Activated CD8-positive, alpha-beta memory T cell treated with anti-CD3 and anti-CD28 coated beads, Interleukin-2, amount 10 ng/mL, durations not matched to agents 7 days and 5 days (primary cell): ENCODE measurements at places on chromosomes 7 and 10. TPM values are rescaled to one million over a fixed set of nuclear protein-coding genes. Genes with fewer than 3 reads are reported as not detected.

GRCh38 chr7:1669954-1670893 lies at the start of gene ELFN1:
ELFN1 (plus strand) TSS chr7:1670277; CDS start chr7:1744597, 74,320 bp downstream.
- no peaks in the 10 kb centered on the region for H3K36me3 ChIP-seq
- H3K27ac ChIP-seq, result no peak within 1 kb of the TSS
- H3K27me3 ChIP-seq, result peaks cover 24% of the 10 kb centered on the region
- peak; percentile 22 for DNase-seq
- H3K4me1 ChIP-seq, result peaks cover 2% of the 10 kb centered on the region

DNA sequence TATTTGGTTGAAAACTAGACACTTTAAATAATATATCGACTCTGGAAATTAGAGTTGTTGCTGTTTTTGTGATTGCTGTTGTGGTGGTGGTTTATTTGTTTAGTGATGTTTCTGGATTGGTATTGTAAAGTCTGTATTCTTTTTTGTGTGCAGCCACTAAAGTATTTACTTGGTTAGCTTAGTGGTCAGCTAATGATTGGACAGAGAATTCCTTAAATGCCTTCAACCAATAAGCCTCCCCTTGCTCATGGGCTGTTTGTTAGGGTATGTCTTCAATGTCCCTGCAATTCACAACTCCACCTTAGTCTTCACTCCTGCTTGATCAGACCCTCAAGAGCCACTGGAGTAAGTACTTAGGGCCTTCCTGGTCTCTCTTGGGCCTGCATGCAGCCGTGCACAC lies 71.0 kb downstream of the PAXIP1 start:
- no peak for DNase-seq
- peaks cover 12% of the 10 kb centered on the region for H3K4me1 ChIP-seq
- no peak overlapping the region for H3K4me3 ChIP-seq
- H3K36me3 ChIP-seq, result peaks cover 27% of the 10 kb centered on the region

CPA4 gene
- not detected for total RNA-seq

DNA sequence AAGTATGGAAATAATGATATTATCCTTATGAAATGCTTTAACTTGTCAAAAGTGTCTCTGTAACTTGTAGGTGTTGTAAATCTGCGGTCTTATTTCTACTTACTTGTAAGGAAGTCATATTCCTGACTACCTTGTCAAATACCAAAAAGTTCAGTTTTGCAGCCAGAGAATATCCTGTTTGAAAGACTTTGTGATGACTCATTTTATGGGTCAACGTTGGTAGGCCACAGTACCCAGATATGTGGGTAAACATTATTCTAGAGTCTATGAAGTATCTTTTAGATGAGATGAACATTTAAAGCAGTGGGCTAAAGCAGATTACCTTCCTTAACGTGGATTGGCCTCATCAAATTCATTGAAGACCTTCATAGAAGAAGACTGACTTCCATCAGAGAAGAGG lies 195.3 kb downstream of the PPP1R9A start:
- no peak overlapping the region for H3K27ac ChIP-seq
- H3K27me3 ChIP-seq, result no peaks in the 10 kb centered on the region
- peaks cover 3% of the 10 kb centered on the region for H3K4me1 ChIP-seq
- no peak overlapping the region for H3K4me3 ChIP-seq

LBX1 gene
- total RNA-seq, result not detected

FAM131B gene
- total RNA-seq, result 2.6 TPM

- no peak overlapping the region for H3K27ac ChIP-seq
- no peak overlapping the region for H3K4me3 ChIP-seq
- no peak for DNase-seq
Measured at GRCh38 chr7:67619175-67619574, 622.5 kb downstream of the TYW1 start.

DNA sequence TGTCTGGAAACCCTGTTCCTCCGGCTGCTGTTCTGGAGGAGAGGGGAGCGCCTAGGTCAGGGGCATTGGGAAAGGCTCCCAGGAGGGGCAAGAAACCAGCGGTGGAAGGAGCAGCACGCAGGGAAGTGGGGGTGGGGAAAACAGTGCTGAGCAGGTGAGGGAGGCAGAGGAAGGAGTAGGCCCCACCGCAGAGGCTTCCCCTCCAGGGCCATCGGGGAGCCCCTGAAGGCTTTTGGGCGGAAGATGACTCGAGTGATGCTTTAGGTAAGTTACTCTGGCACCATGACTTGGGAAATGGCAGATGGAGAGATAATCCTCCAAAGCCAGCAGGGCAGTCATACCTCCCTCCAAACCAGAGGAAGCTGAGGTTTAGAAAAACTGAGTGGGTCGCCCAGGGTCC lies 106.5 kb upstream of the ANLN start:
- DNase-seq, result no peak
- H3K4me1 ChIP-seq, result peaks cover 79% of the 10 kb centered on the region
- H3K27me3 ChIP-seq, result peaks cover 17% of the 10 kb centered on the region

DNA sequence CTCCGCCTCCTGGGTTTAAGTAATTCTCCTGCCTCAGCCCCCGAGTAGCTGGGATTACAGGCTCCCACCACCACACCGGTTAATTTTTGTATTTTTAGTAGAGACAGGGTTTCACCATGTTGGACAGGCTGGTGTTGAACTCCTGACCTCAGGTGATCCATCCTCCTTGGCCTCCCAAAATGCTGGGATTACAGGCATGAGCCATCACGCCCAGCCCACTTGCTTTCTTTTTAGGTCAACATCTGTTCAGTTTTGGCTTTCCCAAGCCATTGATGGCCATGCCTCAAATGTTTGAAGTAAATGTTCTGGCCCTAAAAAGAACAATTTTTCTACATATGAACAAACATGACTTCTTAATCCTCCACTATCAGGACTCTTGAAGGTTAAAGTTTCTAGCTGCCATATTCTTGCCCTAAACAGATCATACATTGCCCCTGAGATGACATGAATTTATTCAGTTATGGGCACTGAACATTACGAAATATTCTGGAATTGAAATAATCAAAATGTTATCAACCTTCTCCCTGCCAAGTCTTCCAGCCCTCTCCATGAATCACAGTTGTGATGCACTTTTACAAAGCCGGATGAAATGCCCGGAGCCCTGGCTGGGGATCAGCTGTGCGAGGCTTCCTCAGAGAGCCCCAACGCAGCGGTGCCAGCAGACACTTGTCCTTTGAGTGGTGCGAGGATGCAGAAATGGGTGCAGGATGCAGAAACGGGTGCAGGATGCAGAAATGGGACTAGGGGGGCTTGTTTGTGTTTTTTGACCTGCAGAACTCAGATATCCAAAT lies 2.9 kb downstream of the MRLN start:
- H3K27ac ChIP-seq, result no peak overlapping the region
- peaks cover 21% of the 10 kb centered on the region for H3K27me3 ChIP-seq
- no peaks in the 10 kb centered on the region for H3K4me1 ChIP-seq
- no peak for DNase-seq
- no peak overlapping the region for H3K4me3 ChIP-seq
- no peaks in the 10 kb centered on the region for H3K36me3 ChIP-seq

STEAP4 gene
- total RNA-seq, result 0.05 TPM

DNA sequence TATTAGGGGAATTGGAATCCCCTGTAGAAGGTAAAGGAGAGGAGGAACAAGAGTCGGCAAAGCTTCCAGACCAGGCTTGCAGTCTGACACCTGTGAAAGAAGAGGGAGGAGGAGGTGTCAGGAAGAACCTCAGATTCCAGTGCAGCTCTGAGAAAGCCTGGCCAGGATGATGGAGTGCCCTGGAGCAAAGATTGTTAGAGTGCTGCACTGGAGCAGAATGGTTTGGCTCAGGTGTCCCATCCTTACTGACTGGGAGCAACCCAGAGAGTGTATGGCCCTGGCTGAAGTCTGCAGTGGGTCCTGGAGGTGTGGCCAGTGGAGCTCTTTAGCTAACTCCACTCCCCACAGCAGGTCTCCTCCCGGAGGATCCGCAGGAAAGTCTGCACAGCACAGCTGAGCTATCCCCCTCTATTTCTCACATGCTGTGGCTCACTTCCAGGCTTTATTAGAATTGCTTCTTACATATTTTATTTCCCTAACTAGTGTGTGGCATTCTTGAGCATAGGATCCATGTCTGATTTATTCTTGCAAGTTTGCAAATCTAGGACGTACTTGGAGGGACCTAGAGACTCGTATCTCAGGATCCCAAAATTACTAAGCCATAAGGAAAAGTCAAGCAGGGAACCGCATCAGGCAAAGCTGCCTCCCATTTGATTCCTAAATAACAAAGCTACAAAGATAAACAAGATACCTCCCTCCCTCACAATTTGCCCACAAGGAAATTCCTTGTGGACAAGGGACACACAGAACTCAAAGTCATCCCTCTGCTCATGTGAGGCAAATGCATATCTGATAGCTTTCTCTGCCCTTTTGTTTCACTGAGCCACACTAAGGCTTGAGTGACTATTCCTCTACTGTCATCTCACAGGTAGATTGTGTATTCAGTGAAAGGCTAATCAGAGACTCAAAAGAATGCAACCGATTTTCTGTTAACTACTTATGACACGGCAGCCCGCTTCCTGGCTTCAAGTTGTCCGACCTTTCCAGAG lies 58.8 kb downstream of the VIM start:
- H3K4me3 ChIP-seq, result no peak overlapping the region
- DNase-seq, result no peak
- H3K4me1 ChIP-seq, result no peaks in the 10 kb centered on the region

GRCh38 chr10:130054021-130054420 lies 56.6 kb downstream of the C10orf143 start:
- H3K4me3 ChIP-seq, result no peak overlapping the region
- DNase-seq, result no peak
- H3K36me3 ChIP-seq, result no peaks in the 10 kb centered on the region
- no peak overlapping the region for H3K27ac ChIP-seq
- H3K27me3 ChIP-seq, result no peaks in the 10 kb centered on the region
- H3K4me1 ChIP-seq, result no peaks in the 10 kb centered on the region

GTPBP10 gene
- 26.6 TPM for total RNA-seq

GRCh38 chr10:110226543-110226925 lies 19.1 kb downstream of the MXI1 start:
- peaks cover 7% of the 10 kb centered on the region for H3K27me3 ChIP-seq
- H3K27ac ChIP-seq, result peak overlapping the region; percentile 91
- H3K36me3 ChIP-seq, result peaks cover 8% of the 10 kb centered on the region
- H3K4me1 ChIP-seq, result peaks cover 32% of the 10 kb centered on the region

GRCh38 chr10:47037654-47038425 lies 126.6 kb downstream of the PTPN20 start:
- H3K36me3 ChIP-seq, result no peaks in the 10 kb centered on the region
- H3K4me1 ChIP-seq, result no peaks in the 10 kb centered on the region
- H3K27ac ChIP-seq, result no peak overlapping the region
- H3K4me3 ChIP-seq, result no peak overlapping the region
- H3K27me3 ChIP-seq, result no peaks in the 10 kb centered on the region

DNA sequence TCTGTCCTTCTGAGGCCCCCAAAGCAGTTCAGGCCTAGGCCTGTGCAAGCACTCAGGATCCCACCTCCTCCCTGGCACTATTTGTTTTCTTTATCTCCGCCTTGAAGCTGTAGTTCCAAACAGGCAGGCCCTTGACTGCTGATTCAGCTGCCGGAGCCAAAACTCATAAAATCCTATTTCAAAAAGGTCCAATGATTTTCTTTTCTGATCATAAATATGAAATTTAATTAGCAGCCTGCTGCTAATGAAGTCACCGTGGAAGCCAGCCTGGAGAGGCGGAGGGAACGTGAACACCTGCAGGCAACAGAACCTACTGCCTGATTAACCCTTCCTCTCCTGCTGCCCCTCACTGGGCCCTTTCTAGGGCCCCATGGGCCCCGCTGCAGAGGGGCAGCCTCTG lies 60.1 kb downstream of the CARD11 start:
- peaks cover 71% of the 10 kb centered on the region for H3K4me1 ChIP-seq
- H3K27ac ChIP-seq, result peak overlapping the region; percentile 82
- DNase-seq, result no peak
- H3K36me3 ChIP-seq, result peaks cover 64% of the 10 kb centered on the region

- no peak for DNase-seq
- peaks cover 68% of the 10 kb centered on the region for H3K4me1 ChIP-seq
- H3K27ac ChIP-seq, result no peak overlapping the region
Measured at GRCh38 chr7:24971333-24972165, 8.4 kb downstream of the OSBPL3 start.

DNA sequence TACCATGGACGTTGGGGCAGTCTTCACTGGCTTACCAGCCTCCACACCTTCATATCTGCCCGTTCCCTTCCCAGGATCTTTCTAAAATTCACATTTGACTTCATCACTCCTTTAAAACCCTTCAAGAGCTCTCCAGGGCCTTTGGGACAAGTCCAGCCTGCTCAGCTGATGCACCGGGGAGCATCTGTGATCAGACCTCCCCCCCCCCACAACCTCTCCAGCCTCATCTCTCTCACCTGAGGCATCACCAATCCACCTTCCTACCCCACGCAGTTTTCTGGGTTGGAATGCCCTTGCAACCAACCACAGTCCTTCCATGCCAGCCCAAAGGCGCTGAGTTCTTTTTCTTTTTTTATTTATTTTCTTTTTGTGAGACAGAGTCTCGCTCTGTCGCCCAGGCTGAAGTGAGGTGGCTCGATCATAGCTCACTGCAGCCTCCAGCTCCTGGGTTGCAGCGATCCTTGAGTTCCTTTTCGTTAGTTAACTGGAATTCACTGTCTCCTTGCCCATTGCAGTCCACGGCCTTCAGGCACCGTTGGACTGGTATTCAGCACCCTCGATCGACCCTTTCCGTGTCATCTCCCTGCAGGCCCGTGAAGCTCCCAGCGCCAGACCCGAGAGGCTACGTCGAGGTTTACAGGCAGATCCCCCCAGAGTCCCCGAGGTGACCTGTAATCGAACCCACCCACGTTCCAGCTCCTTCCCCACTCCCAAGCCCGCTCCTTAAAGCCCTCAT lies 654 bp downstream of the ALKBH4 start:
- H3K4me1 ChIP-seq, result peaks cover 23% of the 10 kb centered on the region
- H3K4me3 ChIP-seq, result peak overlapping the region; percentile 88
- no peak for DNase-seq
- peak overlapping the region; percentile 85 for H3K27ac ChIP-seq
- H3K36me3 ChIP-seq, result no peaks in the 10 kb centered on the region
- H3K27me3 ChIP-seq, result no peaks in the 10 kb centered on the region

MSMB gene
- total RNA-seq, result not detected

DNA sequence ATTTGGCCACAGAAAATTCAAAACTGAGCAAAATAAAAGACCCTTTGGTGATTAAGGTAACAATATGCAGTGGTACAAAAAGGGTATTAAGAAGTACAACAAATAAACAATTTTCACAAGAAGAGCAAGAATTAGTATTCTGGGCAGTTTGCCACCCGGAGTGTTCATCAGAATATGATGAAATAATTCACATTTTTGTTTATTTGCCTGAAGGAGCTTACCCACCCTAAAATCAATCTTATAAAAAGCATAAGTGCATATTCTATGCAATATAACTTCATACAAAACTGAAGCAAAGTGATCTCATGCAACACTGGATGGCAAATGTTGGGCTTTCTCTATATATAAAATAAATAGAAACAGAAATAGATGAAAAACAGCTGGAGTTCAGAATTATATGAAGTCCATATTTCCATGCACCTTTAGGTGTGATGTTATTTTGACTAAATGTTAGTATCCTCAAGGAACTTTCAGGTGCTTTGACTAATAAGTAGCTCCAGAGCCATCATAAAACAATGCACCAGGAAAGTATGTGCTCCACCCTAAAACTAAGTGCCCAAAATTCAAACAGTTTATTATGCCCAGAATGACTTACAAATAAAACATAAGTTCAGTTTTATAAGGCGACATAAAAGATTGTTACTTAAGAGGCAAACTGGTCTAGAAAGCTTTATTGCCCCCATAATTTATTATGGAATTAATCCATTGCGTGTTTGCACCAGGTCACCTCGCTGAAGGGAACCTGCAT lies 474.3 kb downstream of the SEMA3D start:
- DNase-seq, result no peak
- no peak overlapping the region for H3K27ac ChIP-seq
- H3K4me1 ChIP-seq, result no peaks in the 10 kb centered on the region
- H3K36me3 ChIP-seq, result no peaks in the 10 kb centered on the region
